ENCODE measurements at places on chromosomes 16 and 17.
A peak's percentile ranks its signal among the peaks of the same experiment; 100 is the strongest.

GRCh38 chr17:28267720-28268609, 51.0 kb upstream of the TMEM97 start:
- DNase-seq, result no peak

DNA sequence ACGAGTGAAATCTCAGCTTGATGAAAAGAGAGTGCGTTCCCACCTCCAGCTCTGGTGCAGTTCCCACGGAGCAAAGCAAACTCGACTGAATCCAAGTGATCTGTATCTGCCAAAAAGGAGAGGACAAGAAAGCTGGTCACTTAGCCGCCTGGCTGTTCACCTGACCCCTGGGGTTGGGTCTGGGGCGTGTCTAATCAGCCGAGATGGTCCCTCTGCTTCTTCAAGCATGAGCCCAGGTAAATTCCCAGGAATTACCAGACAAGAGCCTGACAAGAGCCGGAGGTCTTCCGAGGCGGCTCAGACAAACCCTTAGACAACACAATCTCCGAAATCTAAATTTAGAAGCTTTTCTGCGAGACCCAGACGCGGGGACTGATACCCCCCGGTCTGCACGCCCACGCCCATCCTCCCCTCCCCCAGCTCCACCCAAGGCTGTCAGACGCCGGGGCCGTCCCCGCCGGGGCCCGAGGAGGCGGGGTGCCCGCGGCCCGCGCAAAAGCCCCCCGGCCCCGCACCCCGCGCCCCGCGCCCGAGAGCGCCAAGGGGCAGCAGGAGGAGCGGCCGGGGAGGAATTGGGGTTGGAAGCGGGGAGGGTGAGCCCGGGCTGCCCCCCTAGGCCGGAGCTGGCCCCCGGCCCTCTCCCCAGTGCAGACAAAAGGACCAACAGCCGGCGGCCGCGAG, 674 bp downstream of the ZNF821 start:
- DNase-seq, result peak; percentile 49

- DNase-seq, result no peak
Measured at GRCh38 chr16:1493746-1494094, 560 bp downstream of the TELO2 start.

DNA sequence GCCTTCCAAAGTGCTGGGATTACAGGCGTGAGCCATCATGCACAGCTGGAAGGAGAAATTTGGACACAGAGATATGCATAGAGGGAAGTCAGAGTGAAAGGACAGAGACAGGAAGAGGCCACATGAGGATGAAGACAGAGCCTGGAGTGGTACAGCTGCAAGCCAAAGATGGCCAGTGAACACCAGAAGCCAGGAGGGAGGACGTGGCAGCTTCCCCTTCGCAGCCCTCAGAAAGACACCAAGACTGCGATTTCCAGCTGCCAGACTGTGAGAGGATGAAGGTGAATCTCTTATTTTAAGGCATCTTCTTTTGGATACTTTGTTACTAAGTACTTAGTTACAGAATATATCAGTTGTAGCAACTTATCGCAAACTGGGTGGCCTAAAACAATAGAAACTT, 60.5 kb upstream of the PLCG2 start:
- DNase-seq, result no peak
